ENCODE measurements at places on chromosomes 7 and 10.

DNA sequence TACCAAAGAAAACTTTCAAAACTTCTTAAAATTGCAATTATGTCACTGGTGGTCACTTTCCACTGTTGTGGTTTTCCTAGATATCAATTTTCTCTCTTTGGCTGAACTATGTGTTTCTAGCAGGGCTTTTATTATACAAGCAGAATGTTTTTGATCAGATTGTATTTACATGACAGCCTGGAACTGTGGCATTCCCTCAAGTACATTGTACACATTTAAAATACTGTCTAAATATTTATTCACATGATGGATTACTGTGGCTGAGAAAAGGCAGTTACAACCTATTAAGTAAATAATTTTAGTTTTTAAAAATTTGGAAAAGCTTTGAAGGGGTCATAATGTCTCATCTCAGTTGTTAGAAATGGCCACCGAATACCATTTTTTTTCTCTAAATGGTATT lies 231.9 kb upstream of the PPP1R3A start:
- DNase-seq: no peak

GRCh38 chr10:12712293-12712983 lies 289.1 kb downstream of the CCDC3 start:
- DNase-seq: no peak

DNA sequence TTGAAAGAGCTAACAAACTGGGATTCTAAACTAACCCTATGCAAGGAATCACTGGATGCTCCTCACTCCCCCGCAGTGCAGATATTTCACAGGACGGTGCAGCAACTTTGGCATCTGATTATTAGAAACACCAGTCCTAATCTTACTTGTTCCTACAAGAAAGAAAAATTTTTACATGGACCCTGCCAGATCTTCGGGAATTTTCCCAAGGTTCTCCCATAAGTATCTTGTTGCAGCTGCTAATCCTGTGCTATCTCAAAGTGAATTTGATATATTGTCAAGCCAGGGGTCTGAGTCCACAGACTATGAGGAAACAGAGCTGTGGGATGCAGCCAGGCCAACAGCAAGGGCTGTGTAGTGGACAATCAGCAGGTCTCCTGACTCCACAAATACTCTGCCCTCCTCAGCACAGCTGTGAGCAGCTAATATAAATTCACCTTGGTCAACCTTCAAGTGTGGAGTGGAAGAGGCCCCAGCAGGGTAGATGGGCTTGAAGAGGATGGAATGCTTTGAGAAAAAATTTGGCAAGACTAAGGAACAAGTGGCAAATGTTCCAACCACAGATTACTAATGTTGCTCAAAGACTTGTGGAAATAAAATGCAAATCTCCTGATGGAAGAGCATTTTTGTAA lies 25.6 kb downstream of the VSTM4 start:
- DNase-seq: no peak

DNA sequence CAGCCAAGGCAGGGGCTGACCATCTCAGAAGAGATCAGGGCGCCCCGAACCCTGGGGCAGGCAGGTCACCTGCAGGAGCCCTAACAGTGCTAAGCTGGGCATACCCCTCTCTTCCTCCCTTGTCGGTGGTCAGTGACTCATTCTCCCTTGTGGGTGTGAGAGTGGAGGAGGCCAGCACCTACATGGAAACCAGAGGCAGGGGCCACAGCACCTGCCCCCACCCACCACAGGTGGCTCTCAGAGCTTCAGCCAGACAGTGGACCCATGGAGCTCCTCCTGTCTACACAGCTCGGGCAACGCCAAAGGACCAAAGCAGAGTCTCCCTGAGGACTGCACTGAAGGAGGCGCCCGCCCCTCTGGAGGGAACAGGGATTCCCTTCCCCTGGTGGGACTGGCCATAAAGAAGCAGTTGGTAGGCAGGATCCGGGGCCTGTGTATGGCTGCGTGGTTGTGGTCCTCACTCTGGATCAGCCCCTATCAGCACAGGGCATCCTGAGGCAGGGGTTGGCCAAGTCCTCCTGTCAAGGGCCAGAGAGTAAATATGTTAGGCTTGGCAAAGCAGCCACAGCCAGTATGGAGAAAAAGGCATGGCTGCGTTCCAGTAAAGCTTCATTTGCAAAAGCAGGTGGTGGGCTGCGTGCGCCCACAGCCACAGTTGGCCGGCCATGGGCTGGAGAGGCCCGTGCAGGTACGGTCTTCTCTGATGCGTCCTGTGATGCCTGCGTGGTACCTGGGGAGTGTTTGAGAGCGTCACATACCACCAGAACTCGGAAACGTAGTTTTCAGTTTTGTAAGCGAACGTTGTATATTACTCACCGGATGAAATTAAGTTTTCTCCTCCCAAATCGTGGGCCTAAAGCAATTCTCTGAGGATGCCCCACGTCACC lies 198.2 kb downstream of the EBF3 start:
- DNase-seq: no peak

DNA sequence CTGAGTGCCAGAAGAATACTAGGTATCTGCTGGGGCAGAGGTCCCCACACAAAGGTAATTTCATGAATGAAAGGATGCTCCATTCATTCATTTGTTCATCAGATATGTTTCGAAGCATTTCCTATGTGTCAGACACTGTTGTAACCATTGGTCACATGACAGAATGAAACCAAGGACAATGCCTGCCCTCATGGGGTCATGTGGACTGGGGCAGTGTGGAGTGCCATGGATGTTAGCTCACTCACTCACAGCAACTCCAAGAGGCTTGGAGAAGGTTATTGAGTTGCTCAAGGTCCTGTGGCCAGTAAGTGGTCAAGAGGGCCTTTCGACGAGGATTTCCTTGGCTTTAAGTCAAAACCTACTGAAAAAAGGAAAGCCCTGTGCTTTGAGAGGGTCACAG lies 223.5 kb downstream of the ARHGAP12 start:
- DNase-seq: no peak

DNA sequence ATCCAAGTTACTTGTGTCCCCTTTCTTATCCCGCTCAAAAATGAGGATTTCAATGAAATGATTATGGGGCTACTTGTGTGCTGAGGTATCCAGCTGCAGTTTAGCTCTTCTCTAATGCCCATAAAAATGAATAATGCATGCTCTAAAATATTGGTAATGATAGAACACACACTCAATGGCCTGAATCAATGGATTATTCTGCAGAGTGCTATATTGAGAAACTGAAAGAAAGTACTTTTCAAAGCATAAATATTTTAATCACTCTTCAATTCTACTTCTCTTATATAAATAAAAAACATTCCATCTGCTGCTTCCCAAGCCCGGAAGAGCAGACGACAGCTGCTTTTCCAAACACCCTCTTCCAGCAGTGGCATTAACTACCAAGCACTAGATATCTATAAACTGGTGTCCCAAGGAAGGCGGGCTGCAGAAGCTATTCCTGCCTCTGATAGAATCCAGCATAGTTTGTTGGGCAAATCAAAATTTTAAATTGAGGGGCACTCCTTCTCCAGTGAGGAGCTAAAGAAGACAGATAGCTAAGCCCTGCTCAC lies 284.9 kb upstream of the AOAH start:
- no peak for DNase-seq

DNA sequence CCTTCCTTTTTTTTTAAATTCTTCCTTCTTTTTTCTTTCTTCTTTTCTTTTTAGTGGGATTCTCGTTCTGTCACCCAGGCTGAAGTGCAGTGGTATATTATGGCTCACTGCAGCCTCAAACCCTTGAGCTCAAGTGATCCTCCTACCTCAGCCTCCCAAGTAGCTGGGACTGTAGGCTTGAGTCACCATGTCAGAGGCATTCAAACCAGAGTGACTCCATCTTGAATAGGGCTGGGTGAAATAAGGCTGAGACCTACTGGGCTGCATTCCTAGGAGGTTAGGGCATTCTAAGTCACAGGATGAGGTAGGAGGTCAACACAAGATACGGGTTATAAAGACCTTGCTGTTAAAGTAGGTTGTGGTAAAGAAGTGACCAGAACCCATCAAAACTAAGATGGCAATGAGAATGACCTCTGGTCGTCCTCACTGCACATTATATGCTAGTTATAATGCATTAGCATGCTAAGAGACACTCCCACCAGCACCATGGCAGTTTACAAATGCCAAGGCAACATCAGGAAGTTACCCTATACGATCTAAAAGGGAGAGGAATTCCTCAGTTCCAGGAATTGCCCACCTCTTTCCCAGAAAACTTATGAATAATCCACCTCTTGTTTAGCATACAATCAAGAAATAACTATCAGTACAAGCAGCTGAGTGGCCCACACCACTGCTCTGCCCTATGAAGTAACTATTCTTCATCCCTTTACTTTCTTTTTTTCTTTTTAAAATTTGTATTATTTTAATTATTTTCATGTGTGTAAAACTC lies 99.0 kb upstream of the ITGB1 start:
- DNase-seq: no peak

All from NCI-H1436 (cell line).